ENCODE measurements at places on chromosomes 3 and 15.

GRCh38 chr15:69593981-69594966 is 141.7 kb downstream of the RPLP1 start:
- peak; percentile 92 for DNase-seq

DNA sequence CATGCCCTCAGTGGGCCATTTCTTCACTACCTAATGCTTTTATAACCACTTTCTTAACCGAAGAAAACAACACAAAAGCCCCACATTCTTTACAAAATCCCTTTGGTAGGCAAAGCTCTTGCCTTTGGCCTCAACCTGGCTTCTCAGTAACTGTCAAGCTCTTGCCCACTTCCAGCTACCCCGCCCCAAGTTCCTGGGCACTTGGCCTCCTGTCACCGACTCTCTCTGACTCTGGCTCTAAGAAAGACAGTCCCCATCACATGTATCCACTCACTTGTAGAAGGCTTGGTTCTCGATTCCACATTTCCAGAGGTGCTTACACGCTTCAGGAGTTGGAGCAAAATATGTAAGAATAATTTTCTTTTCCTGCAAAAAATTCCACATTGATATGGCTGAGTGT is 61.1 kb downstream of the WDR76 start:
- DNase-seq: no peak

- peak; percentile 18 for DNase-seq
Observed at GRCh38 chr15:80856400-80856799, 77.2 kb downstream of the CEMIP start.

DNA sequence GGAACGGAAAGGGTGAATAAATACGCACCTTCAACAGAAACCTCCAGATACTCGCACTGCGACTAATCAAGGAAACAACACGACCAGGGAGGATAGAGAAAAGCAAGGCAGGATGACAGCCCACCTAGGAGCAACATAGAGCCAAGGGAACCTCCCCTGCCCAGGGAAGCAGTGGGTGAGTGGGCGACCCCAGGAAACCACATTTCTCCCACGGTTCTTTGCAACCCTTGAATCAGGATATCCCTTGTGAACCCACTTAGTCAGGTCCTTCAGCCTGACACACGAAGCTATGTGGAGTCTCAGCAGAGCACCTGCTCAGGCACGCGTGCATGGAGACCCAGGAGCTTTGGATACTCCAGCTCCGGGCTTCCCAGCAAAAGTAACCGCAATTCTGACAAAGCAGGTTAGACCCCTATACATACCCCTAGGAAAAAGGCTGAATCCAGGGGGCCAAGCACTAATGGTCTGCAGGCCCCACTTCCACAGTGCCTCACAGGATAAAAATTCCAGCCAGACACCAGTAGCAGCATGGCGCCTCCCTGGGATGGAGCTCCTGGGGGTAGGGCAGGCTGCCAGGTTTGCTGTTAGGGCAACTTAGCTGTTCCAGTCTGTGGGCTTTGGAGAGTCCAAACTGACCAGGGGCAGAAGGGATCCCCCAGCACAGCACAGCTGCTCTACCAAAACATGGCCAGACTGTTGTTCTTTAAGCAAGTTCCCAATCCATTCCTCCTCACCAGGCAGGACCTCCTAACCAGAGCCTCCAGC is 38.4 kb upstream of the PXYLP1 start:
- DNase-seq: no peak

- no peak for DNase-seq
Observed at GRCh38 chr15:42020713-42021273, at the start of gene PLA2G4E. Gene PLA2G4E, minus strand, starts transcription at chr15:42021042. Its CDS starts 12 bp downstream, at chr15:42021030.

- DNase-seq: no peak
Observed at GRCh38 chr3:60967141-60967540, 284.1 kb downstream of the FHIT start.

DNA sequence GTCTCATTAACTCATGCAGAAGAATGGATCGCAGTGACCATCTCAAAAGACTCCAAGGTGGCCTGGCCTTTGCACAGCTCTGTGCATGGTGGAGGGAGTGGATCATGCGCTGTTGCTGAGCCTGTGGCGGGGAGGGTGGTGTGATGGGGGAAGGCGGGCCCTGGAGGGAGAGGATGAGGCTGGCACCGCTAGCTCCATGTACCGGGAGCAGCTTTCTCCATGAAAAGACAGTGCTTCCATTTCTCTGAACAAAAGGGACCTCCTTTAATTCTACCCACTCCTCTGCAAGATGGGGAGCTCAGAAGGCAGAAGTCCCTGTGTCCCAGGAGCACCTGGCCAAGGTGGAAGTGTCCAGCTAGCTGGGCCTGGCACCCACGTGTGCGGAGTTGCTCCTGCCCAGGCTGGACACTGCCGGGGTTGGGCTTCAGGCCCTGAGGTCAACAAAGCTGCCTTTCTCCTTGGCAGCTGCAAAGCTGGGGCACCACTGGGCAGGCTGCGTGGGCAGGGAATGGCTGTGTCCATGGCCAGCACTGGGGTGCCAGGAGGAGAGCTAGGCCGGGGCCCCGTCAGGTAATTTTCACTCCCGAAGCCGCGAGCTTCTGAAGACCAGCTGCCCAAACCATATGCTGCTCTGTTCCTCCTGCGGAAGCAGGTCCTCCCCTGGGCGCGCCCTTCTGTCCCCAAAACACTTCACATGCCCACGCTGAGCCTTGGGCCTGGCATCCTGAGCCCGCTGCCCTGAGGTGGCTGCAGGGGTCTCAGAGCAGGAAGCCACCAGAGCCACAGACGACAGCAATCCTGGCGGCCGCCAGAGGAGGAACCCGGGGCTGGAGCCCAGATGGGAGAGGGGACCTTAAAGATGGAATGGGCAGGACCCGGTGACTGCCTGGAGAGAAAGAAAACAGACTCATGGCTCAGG is 6.4 kb downstream of the MAP6D1 start:
- DNase-seq: no peak

DNA sequence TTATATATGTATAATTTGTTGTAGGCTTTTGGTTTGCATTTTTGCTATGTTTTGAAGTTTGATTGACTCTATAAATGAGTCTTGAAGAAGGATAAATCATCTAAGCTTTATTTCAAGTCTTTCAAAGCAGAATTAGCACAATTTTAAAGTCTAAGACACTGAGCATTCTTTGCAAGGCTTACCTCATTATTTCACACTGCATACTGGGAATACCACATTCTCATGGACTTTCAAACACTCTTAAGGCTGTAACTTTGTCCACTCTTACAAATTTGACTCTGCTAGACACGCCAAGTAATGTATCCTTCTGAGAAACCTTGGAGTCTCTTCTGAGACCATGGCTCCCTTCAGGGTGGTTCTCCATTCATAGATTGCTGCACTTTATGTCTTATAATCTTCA is 281.3 kb upstream of the COL8A1 start:
- no peak for DNase-seq

DNA sequence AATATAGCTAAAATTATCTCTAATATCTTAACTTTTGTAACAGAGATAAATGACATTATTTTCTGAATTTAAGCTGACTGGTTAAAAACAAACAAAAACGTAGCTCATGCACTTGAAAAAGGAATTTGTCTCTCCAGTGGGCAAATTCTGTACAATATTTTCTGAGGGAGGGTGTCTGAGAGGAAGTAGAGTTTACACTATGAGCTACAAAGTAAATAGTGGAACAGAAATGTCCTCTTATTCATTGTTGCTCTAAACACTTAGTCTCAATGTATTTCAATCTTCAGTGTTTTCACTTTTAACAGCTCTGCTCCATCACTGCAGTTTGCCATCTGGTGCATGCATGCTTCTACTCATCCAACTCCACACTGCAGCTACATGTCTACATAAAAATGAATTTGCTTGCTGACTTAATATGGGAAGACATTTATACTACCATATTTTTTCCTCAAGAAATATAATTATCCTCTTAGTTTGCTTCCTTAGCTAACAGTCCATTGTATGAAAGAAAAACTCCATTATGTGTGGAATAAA is 817.4 kb upstream of the LMCD1 start:
- no peak for DNase-seq

GRCh38 chr3:194941360-194941955 is 255.8 kb downstream of the FAM43A start:
- no peak for DNase-seq

- DNase-seq: peak; percentile 96
Observed at GRCh38 chr3:44861412-44862225, at the start of gene TMEM42. Gene TMEM42, plus strand, starts transcription at chr3:44861912. Its CDS starts 13 bp downstream, at chr3:44861925.

GRCh38 chr3:139286825-139287224 is 57.0 kb upstream of the MRPS22 start:
- DNase-seq: no peak

GRCh38 chr15:75090388-75090734 is 67.0 kb downstream of the PPCDC start:
- no peak for DNase-seq

GRCh38 chr3:30826531-30826942 is 67.9 kb downstream of the GADL1 start:
- no peak for DNase-seq

DNA sequence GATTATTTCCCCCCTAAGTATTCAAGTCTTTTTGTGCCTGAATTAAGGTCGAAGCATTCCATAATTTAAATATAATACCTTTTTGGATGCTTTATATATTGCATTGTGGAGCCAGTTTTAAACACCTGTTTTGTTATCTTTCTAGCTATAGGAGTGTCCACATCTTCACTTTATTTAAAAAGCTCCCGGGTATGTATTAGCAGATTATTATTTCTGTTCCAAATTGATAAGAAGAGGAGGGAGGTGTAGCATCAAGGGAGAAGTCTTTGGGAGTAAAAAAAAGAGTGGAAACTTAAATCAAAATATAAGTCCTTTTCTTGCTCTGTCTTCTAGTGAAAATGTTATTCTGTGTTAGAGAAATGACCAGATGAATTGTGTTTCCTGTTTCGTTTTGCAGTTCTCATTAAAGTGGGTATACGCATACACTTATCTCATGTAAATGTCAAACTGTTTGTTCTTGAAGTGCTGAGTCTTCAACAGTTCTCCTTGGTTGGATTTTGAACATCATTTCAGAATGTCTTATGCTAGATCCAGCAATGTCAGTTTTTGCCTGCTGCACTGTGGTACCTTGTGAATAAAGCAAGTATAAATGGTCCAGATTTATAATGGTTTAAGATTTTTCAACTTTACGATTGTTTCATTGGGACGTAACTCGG is 105.8 kb downstream of the FNDC3B start:
- no peak for DNase-seq

DNA sequence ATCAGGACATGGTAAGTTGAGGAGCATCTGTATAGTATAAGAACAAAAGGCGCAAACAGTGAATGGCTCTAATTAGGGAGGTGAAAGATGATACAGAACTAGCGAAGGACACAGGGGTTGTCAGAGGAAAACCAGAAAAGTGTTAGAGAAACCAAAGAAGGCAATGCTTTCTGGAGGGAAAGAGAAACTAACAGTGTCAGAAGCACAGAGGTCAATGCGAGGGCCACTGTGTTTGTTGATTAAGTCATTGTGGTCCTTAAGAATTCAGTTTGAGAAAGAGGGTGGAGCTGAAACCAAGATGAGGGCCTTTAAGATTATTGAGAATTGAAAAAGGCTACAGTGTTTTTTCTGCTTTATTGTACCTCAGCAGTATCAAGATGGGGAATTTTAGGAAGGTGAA is 28.8 kb downstream of the ATG7 start:
- no peak for DNase-seq

DNA sequence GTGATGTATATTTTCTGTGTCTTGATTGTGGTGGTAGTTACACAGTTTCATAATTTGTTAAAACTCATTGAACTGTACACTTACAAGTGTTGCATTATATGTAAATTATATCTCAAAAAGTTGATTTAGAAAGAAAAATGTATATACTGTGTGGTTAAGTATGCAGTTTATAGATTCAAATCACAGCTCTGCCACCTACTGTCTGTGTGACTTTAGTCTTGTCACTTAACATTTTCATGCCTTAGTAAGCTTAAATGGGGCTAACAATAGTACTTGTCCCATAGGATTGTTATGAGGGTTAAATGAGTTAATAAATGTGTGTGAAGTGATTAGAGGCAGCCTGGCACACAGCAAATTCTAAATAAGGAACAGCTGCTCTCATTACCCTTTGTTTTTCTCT is 120.9 kb upstream of the P2RY1 start:
- no peak for DNase-seq

DNA sequence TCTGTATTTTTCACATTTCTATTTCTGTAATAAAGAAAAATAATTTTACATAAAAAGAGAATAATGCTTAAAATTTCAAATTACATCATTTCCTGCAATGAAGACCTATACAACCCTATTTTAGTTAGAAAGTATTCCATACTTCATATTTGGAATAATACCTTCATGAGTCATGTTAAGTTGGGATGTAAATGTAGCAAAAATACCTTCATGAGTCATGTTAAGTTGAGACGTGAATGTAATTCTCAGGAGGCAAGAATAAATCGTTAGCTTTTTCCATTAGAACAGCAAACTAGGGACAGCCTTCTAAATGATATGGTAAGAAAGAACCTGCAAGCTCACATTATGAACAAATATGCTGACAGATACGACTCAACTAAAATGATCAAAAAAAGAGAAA is 91.9 kb downstream of the NAALADL2 start:
- DNase-seq: no peak

GRCh38 chr3:101243285-101244211 is 76.8 kb downstream of the IMPG2 start:
- DNase-seq: no peak

DNA sequence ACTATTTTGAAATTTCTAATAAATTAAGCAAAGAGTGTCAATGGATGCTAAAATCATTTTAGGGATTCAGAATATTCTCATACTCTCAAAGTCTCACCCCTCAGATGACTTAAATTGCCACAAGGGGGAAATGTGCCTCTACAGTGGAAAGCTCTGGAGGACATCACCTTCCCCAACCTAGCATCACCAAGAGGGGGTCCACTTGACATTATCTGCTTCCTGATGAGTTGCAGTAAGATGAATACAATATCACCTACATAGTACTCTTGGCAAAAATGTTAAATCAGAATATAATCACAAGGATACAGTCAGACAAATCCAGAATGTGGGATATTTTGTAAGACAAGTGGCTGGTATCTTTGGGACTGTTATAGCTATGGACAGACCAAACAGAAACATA is 290.1 kb downstream of the MFSD1 start:
- no peak for DNase-seq

DNA sequence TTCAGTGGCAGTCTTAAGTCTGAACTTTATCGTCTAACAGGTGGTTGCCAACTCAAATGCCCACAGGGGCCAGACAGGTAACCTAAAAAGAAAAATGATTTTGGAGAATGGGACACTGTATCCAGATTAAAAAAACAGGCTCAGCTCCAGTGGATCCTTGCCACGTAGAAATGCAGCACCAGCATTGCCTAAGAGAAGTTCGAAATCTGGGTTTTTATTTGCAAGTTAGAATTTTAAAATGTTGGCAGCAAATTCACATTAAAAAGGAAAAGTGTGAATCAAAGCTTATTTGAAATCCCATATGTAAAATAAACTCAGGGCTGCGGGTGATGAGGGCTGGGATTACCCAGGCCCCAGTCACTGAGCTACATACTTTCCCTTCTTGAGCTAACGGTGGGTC is 408.5 kb upstream of the SUCLG2 start:
- no peak for DNase-seq
